ENCODE measurements at places on chromosomes 11 and 22.
A peak's percentile ranks its signal among the peaks of the same experiment; 100 is the strongest.

- DNase-seq = no peak
These were observed 82.0 kb downstream of the CELSR1 start for GRCh38 chr22:46455446-46455845.

DNA sequence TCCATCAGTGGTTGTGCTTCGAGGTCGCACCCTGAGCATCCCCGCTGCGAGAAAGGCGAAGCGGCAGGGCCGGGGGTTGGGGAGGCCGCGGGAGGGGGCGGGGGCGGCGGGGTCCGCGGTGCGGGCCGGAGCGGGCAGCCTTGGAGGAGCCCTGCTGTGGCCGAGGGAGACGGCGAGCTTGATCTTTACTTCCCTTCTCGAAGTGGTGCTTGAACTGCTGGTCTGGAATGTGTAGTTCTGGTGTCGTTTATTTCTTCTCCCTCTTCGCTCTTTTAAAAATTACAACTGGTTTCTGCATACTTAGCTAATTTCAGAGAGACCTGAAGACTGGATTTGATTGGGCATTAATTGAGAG is 1.1 kb downstream of the APLP2 start:
- DNase-seq = no peak

DNA sequence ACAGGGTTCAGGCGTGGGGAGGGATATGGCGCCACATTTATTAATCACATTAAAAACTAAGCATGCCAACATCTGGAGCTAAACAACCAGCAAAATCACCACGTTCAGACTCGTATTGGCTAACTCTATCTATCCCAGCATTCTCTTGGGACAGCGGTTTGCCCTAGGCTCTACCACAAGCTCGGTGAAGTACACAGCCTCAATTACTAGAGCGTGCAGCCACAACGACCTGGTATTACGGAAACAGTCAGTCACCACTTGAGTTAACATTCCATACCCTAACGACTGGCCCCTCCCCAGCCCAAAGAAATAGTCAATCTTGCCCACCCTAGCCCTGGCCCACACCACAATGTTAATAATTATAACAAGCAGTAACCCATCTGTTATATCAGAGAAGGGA is 32.1 kb downstream of the APOL5 start:
- no peak for DNase-seq

- peak; percentile 14 for DNase-seq
These were observed at the start of gene APOL3 for GRCh38 chr22:36160499-36160942. Gene APOL3, minus strand, starts transcription at chr22:36160755. Its CDS starts 11,700 bp downstream, at chr22:36149055.

DNA sequence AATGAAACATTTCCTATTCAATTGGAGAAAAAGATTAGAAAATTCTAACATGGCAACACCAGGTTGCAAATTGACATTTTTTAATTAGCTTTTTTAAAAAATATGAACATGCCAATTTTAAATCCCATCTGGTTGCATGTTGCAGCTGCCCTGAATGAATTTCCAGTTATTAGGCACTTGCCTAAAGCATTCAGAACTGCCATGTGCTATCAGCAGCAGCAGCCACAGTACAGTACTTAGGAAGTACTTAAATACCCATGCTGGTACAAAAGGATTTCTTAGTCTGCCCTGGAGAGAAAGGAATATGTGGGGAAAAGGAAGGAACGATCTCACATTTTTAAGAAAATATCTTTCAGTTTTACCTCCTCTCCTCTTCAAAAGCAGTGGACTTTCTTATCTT is 46.2 kb downstream of the FAM168A start:
- DNase-seq = no peak

DNA sequence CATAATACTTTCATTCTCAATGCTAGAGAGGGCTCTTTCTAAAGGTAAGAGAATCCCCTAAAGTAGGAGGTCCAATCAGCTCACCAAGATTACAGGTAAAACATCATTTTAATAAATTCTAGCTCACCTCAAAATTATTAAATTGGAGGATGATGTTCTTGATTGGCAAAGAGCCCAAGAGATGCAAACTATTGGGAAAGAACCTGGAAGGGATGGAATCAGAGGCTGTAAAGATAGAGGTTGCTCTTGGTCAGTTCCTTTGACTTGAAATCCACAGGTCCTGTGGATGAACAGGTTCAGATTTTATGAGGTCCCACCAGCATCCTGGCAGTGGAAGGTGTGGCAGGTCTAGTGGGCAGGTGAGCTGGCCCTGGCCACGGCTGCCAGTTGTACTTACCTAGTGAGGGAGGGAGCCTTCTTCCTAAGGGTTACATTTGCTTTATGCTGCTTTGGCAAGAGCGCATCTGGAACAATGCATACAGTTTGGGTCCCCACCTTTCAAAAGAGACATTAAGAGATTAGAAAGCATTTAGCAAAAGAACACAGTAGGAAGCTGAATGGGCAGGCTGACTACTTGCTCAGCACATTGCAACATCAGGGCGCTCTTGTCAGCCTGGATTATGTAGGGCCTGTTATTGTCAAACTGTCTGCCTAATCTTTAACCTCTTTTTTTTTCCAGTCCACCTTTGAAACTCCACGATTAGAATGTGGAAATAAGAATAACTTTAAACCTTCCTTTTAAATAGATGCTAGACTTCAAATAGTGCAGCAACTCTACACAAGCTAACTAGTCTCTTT is 97.0 kb downstream of the RDX start:
- DNase-seq = no peak

DNA sequence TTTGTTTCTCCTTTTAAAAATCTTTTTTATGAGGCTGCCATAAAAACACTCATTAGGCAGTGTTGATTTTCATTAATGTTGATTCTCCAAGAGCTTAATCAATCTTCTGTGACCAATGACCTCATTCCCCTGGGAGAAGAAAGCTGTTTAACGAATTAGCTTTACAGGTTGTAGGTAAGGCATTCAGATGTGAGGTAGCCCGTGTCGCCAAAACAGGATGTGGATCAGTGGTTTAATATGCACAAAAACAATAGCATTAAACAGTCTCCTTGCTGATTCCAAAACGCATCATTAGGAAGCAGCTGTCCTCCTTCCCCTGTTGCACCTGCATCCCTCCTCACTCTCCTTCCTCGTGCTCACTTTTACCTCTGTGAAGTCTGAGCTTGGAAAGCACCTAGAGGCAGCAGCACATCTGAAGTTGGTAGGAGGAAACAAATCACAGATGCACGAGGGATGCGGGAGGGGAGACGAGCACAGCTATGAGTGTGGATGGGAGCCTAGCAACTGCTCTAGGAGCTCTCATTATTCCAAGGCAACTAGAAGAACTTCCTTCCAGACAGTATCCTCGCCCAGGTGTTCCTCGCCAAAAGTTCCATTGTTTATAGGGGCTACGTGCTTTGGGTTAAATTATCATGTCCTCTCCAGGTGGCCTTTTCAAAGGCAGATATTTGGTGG is 179.4 kb upstream of the SNX19 start:
- DNase-seq = no peak

- DNase-seq = no peak
These were observed 7.1 kb downstream of the NLRX1 start for GRCh38 chr11:119175493-119176077.

DNA sequence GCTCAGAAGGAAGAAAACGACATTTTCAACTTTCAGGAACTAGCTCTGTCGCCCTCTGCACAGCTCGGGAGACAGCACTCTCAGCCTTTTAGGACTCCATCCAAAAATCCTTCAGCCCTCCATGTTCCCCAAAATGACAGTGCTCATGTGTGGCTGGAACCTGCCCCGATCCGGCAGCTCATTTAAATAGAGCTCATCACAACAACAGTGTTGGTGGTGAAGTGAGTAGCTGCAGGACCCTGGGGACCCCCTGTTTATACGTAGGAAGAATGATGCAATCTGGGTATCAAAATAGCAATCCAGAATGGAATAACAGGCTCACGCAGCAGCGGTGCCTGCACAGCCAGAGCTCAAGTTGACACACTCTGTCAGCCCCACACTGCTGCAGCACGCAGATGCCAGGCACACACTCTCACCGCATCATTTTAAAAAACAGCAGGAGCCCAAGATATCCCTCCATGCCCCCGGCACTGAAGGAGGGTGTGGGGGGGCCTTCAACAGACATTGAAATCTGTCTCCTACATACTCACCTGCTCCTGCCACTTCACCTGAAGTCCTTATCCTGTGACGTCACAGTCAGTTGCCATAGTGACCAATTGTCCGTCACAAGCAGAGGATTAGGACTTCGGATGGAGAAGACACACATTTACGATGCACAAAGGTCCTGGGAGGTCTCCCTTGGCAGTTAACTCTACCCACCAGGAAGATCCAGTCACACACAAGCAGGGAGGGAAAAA is 24.0 kb downstream of the TRIM66 start:
- no peak for DNase-seq

DNA sequence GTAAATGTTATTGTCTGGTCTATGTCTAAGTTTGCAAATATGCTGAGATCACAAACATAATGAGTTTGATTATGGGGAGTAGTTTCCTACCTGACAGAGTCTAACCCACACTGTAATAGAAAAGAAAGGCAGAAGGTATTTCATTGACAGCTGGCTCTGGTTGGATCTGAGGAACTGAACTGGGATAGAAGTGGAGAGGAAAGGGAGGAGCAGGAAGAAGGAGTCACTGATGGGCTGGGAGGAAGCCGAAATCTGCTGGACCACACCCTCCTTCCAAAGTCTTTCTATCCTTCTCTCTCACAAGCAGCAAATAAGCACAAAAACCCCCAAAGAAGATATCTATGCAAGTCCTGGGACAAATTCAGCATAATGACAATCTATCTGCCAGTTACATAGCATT is 11.7 kb downstream of the BLID start:
- DNase-seq = no peak

GRCh38 chr11:82229341-82229740 is 504.3 kb downstream of the FAM181B start:
- DNase-seq = no peak

DNA sequence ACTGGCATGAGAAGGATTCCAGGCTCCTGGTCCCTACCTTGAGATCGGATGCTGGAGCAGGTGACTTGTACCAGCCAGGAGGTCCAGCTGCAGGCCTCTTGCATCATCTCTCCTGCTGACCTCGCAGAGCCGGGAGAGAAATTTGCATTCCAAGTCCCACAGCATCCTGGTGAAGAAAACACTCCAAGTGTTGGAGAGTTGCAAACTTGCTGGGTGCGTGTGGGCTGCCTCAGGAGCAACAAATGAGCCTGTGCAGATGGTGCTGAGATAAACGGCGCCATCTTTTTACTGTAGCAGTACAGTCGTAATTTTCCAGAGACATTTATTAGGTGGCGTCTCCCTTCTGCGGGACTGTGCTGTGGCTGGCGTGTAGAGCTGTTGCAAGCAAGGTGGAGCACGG is 32.1 kb upstream of the ZBTB16 start:
- DNase-seq = no peak

GRCh38 chr11:40867991-40868632 is 591.3 kb downstream of the LRRC4C start:
- DNase-seq = no peak

- peak; percentile 84 for DNase-seq
These were observed 1.2 kb downstream of the CARNS1 start for GRCh38 chr11:67416416-67417335.

DNA sequence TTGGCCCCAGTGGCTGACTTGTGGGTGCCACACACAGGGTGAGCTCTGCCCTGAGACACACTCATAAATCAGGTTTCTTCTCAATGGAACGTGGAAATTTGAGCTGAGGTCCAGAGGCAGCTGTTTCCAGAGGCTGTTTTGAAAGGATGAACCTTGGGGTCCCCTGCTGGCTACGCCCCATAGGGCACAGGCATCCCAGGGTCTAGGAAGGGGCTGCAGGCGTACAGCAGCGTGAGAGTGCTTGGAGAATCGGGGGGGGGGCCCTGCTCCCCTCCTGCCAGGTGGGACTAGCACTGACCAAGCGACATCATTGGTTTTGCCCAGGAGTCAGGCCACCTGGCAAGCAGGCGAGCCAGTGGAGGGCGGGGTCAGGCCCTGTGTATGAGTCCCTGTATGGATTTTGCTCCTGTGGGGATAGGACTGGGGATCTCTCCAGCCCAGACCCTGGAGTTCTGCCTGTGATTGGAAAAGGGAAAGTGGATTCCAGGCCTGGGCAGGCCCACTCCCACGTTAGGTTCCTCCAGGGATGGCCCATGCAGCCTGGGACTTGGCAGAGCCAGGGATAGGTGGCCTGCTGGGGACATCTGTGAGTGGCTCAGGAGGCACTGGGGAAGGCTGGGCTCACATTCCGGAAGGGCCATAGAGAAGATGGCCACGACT is 61.0 kb downstream of the FBXO7 start:
- DNase-seq = no peak

GRCh38 chr11:131790586-131790985 is 420.2 kb downstream of the NTM start:
- DNase-seq = no peak

DNA sequence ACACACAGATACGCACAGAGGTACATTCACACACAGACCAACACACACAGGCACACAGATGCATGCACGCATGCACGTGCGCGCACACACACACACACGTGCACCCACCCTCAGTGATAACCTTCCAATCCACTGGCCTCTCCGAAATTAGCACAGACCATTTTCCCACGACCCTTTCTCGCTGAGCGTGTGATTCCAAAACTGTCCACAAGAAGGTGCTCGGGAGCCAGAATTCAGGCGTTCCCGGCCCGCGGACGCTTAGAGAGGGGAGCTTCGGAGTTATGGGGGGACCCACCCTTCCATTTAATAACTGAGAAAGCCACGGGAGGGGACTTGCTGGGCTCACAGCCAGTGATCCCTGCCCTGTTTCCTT is 33.8 kb upstream of the SLC35C1 start:
- peak; percentile 58 for DNase-seq

- no peak for DNase-seq
These were observed 823 bp upstream of the CPT1A start for GRCh38 chr11:68842427-68843051.

DNA sequence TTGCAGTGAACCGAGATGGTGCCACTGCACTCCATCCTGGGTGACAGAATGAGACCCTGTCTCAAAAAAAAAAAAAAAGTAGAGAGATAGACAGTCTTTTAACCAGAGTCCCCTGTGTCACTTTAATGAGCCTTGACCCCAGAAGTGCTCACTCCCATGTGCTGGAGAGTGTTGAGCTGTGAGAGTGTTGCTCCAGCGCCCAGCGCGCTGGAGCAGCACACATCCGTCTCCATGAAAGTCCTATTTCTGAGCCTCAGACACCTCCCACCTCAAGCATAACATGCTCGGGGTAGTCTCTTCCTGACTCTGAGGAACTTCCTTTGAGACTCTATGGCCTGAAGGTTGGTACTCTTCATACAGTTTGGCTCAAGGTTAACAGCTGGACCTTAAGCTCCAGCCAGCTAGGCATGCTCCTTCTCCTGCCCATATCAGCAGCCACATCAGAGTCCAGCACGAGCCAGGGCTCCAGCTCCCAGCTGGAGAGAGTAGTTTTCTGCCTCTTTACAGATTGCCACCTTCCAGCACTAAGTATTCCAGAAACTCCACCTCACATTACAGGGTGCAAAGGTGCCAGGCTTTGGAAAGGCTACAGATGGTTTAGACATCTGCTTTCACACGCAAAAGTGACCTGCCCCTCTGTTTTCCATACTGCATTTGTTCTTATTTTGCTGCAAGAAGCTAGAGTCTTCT is 29.4 kb upstream of the UBASH3B start:
- no peak for DNase-seq

DNA sequence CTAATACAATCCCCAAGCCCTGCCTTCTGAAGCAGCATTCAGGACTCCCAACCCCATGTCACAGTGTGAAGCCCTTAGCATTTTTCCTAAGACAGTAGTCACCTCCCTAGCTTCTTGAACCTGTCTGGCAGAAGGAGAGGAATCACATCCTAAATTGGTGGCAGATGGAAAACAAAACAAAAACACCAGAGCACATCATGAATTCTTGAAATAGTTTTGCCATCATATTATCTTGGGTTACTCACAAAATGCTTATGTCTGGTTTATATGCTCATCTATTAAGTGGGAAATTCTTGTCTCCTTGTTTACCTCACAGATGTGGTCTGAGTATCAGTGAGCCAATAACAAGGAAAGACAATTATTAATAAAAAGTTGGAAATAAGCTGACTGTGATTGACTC is 15.3 kb downstream of the OR51M1 start:
- no peak for DNase-seq

GRCh38 chr11:131674051-131674755 is 303.8 kb downstream of the NTM start:
- DNase-seq = no peak
